ENCODE measurements at places on chromosomes 2 and 18.

DNA sequence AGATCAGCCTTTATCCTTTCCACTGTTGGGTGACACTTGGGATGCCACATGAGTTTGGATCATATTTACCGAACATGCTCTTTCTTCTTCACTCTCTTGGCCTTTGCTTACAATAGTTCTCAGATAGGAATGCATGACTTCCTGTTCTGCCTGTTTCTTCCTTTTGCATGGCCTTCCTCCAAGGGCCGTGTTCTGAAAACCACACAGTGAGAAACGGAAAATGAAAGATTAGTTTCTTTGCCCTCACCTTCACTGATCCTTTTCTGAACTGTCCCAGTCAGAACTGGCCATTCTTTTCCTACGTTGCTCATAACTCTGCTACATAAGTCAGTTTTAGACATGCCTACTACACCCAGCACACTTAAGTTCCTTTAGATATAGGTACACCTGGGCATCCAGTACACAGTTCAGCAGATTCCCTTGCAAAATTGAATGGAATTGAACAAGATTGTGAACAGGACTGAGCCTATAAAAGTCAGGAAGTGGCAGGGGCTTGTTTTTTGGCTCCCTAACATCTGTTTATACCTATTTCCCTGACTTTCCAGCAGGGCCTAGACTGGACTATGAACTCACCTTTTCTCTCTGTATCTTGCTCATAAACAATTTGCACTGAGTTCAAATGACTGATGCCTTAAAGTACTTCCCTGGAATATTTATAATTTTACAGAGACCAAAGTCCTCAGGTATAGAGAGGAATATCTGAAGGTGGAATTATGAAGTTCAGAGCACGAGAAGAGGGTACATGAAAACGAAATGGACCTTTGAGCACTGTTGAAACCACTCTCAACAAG is 186.4 kb upstream of the ST6GAL2 start:
- DNase-seq, result no peak

DNA sequence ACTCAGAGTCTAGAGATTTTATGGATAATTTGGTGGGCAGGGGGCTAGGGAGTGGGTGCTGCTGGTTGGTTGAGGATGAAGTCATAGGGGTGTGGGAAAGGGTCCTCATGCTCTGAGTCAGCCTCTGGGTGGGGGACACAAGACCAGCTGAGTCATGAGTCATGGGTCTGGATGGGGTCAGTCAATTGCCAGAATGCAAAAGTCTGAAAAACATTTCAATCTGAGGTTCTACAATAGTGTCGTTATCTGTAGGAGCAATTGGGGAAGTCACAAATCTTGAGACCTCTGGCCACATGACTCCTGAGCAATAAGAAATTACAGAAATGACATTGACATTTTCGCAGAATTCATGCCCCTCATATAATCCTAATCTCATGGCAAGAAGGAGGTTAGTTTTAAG is 15.1 kb downstream of the NMS start:
- DNase-seq, result no peak

DNA sequence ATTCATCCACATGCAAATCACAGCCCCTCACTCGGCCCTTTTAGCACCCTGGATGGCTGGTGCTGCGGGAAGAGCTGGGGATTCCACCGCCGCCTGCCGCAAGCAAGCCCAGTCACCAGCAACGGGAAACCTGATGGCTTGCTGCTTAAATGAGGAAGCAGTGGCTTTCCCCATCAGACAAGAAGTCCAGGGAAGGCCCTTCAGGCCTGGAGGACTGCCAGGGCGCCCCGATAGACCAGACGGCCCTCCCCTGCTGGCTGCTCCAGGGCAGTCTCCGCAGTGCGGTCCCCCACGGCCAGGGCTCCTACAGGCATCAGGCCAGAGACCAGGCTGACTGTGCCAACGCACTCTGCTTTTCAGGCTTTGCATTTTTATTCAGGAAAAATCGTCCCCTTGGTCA is 439.1 kb downstream of the EIPR1 start:
- DNase-seq, result no peak

DNA sequence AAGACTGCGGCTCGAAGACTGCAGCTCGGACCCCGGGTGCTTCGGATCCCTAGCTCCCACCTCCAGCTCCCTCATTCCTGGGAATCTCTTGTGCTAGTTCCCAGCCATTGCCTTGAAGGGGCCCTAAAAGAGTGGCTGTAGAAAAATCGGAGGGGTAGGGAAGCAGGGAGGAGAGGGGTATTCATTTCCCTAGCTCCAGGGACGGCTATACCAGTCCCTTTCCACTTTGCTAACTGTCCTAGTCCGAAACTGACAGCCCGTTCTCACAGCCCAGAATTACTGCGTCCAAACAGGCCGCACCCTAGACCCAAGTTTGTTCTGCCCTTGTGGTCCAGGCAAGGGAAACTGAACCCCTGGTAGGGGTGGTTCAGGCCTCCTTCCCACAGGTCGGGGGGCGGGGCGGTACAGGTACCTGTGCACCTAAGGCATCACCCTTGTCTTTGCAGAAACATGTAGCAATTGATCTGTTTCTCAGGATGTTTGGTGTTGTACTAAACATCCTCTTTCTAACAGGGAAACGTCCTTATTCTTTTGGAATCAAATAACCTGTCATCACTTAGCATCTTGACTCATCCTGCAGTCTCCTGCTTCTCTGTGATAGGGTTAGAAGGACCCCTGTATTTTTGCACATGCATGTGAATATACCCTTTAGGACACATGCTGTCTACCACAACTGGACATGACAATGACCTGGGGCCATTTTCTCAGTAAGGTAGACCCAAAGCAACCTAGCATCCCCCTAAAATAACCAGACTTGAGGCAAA is 4.0 kb downstream of the EMX1 start:
- no peak for DNase-seq

DNA sequence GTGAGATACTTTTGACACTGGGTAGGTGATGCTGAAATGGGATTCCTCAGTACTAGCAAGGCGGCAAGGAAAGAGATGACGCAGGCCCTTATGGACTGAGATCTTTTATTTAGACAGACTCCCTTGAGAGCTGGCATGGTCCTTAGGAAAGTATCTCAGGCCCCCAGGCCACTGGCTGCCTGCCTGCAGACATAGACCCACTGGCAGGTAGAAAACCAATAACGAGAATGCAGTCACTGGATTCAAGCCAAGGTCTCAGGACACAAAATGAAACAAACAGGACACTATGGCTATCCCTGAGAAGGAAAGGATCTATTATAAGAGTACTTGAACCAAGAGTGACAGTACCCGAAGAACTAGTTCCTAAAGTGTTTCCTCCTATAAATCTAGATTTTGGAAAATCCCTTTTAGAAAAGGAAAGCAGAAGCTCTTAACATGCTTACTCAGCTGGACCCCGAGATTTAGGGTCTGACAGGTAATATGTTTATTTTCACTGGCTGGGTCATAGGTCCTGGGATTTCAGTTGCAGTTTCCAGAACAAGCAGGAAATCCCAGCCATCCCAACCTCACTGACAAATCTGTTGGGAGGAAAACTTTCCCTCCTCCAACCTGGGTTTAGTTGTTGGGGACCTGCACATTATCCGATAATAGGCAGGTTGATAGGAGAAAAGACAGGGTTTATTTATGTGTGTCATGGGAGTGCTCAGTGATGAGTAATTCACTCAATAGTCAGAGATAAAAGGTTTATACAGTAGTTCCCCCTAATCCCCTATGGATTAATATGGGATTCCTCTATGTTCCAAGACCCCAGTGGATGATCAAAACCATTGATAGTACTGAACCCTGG is 44.5 kb downstream of the COMMD1 start:
- no peak for DNase-seq

DNA sequence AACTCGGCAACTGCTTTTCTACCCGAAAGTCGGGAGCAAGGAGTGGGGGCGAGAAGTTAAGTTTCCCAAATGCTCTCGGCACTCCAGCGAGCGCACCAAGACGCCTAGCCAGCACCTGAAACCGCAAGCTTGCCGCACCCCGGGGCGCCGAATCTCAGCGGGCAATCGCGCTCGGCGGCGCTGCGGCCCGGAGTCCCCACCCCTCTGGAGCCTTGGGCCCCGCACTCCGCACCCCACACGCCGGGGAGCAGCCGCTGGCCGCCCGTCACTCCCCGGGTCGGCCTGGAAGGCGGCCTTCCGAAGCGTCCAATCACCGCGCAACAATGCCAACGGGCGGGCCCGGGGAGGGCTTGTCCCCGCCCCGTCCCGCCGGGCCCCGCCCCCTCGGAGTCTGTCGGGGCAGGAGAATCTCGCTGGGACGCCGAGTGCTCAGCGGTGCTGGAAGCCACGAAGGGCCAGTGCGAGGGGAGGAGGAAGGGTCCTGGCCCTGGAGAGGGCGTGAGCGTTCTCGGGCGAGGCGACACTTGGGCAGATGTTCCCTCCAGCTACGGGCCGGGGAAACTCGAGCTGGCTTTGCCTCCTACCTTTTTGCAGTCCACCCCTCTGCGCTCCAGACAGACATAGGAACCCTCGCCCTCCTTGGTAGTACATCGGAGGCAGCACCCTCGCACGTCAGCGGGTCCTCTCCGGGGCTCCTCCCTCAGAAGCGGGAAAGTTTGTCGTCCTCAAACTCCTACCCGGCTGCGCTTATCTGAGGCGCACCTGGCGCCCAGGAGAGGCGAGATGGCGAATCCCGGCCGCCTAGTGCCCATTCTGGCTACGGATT is 1.1 kb upstream of the ZBTB7C start:
- peak; percentile 45 for DNase-seq

DNA sequence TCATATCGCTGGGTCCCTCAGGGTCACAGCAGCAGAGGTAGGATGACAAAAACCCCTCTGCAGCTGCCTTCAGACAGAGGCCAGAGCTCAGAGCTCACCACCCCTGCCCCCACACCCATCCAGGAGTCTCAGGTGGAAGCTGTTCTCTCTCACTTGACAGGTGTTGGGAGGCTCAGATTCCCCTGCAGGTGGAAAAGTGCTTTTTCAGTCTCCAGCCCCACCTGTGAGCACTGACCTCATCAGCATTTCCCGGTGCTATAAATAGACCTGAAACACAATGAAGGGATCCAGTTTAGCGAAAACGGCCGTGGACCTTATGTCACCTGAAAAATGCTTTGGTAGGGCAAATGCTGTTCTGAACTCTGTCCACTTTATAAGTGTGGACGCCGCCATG is 254.9 kb downstream of the NDUFA10 start:
- no peak for DNase-seq

Measured in activated T-cell treated with anti-CD3 and anti-CD28 coated beads, Interleukin-2, amount 50 U/mL, for 4 hours (primary cell).